ENCODE measurements at places on chromosomes 6 and 20.

DNA sequence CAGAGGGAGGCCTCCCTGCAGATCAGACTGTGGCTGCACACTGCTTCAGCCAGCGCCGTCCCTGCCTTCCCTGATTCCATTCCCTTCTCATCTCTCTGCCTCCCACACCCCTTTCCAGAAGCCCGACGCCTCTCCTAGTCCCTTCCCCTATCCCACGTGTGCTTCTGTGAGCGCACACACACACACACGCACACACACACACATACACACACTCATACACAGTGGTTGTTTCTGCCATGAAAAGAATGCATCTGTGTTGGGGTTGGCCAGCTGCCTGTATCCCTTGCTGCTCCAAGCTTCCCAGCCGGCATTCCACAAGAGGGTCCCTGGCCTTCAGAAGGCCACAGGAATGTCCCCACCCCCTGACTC lies 51.7 kb downstream of the MOCS1 start:
- peak; percentile 94 for DNase-seq

GRCh38 chr20:46293084-46293483 lies 15.2 kb downstream of the CDH22 start:
- peak; percentile 45 for DNase-seq

DNA sequence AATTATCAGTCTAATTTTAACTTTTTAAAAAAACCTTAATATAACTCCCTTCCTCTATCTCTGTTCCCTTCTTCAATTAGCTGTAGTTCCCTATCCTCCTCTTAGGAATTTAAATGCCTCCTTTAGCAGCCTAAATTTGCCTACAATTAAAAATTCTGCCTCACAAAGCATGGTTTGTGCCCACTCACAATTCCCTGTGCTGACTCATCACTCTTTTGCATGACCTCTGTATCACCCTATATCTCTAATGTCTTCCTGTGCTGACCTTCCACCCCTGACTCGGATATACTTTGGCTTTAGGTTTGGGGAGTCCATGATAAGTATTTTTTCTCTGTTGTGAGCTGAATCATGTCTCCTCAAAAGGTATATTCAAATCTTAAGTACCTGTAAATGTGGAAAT lies 253.6 kb downstream of the RNF144B start:
- no peak for DNase-seq

DNA sequence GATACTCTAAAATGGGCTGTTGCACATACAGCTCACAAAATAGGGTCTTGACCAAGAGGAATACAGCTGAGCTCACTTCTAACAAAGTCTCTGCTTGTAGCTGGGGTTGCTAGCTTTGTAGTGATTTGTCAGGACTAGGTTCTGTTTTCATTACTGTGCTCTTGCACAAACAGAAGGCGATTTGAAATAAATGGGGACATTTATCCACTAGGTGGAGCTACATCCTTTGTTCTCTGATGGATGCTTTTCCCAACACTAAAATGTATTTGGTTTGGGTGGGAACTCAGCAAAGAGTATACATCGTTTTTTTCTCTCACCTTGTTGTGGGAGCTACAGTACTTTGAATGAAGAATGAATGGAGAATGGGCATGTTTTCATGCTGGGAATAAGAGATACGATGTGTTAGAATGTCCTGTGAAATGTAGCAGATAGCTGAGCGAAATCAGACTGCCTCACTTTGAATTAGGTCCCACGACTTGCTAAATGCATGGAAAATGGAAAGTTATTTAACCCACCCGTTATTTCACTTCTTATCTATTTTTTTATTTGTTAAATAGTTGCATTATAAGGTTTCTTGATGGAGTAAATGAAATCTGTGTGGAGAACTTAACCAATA lies 494.7 kb upstream of the MAP3K7 start:
- peak; percentile 42 for DNase-seq

- no peak for DNase-seq
Observed at GRCh38 chr20:53370345-53370961, 223.2 kb downstream of the ZNF217 start.

- DNase-seq, result no peak
Observed at GRCh38 chr6:2257363-2257762, 12.0 kb upstream of the GMDS start.

DNA sequence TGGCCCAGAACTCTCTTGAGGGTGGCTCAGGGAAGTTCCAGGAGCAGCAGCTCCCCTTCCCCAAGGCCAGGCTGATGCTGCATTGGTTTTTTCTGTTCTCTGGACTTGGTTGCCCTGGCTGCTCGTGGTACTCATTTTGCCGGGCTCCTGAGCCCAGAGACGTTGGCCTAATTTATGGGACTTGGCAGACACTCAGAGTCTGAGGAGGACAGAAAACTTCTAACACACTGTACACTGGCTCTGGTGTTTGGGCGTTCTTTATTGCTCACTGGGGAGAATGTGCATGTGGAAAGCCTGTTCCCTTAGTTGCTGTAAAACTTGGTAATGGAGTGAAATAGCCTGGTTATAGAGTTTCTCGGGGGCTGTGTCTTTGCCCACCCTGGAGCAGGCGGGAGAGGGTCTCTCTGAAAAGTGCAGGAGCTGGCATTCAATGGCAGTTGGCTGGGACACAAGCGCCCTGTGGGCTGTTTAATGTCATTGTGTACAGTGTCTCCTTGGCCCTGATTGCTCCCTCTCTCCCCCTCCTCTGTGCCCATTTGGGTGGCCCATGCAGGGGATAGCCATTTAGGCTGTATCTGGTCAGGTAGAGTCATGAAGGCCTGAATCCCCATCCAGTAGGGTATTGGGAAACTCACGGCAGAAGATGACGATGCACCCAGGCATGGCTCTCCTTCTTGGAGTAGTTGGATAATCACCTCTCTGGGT lies 109.3 kb downstream of the CDC5L start:
- DNase-seq, result no peak

GRCh38 chr6:17334265-17334664 lies 53.1 kb downstream of the RBM24 start:
- DNase-seq, result peak; percentile 53

DNA sequence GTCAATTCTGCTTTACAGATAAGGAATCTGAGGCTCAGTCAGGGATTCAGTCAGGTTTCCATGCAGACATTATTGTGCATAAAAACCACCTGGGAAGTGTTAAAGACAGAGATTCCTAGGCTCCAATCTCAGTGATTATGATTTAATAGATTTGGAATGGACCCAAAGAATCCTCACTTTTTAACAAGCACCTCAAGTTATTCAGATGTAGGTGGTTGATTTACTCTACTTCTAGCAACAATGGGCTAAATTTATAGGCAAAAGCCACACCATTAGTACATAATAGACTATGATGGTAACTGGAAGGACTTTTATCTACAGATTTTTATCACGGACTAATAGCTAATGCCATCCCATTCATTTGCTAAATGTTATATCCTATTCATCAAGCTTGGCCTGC lies 9.0 kb downstream of the ENPP1 start:
- DNase-seq, result no peak

GRCh38 chr6:161186173-161186769 lies 87.6 kb downstream of the AGPAT4 start:
- peak; percentile 71 for DNase-seq

DNA sequence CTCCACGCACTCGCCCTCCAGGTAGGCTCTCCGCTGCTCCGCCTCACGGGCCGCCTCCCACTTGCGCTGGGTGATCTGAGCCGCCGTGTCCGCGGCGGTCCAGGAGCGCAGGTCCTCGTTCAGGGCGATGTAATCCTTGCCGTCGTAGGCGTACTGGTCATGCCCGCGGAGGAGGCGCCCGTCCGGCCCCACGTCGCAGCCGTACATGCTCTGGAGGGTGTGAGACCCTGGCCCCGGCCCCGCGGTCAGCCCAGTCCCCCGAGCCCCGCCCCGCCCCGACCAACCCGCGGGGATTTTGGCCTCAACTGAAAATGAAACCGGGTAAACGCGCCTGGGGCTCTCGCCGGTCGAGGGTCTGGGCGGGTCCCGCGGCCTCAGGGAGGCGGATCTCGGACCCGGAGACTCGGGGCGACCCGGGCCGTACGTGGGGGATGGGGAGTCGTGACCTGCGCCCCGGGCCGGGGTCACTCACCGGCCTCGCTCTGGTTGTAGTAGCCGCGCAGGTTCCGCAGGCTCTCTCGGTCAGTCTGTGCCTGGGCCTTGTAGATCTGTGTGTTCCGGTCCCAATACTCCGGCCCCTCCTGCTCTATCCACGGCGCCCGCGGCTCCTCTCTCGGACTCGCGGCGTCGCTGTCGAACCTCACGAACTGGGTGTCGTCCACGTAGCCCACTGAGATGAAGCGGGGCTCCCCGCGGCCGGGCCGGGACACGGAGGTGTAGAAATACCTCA lies 598 bp downstream of the HLA-B start:
- peak; percentile 41 for DNase-seq

GRCh38 chr6:167757821-167758220 lies 68.9 kb upstream of the AFDN start:
- DNase-seq, result no peak

DNA sequence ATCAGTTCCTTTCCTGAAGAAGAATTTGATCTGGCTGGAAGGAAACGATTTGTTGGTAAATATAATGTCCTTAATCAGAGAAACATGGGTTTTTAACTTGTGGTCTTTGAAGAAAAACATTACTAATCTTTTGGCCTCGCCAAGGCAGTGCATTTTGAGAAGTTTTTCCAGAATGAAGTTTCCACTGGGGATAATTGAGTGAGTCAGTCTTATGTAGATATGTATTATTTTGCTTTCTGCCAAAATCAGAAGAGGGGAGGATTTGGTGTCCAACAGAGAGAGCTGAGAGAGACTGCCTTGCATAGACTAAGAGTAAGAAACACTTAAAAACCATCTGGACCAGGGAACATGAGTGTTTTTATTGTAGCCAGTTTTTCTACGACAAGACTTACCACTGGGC lies 79.9 kb downstream of the FNDC1 start:
- DNase-seq, result no peak

GRCh38 chr6:13302291-13302690 lies 26.0 kb downstream of the TBC1D7 start:
- DNase-seq, result no peak

DNA sequence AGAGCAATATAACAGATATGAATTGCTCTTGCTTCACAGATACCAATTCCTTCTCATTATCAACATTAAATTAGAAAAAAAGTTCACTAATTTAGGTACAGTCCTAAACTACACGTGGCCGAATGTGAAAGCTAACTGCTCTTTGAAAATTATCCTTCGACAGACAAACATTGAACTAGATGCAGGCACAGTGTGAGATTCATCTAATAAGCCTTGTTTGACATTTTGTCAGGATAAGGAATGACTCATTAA lies 1.1 kb downstream of the FAM184A start:
- no peak for DNase-seq

DNA sequence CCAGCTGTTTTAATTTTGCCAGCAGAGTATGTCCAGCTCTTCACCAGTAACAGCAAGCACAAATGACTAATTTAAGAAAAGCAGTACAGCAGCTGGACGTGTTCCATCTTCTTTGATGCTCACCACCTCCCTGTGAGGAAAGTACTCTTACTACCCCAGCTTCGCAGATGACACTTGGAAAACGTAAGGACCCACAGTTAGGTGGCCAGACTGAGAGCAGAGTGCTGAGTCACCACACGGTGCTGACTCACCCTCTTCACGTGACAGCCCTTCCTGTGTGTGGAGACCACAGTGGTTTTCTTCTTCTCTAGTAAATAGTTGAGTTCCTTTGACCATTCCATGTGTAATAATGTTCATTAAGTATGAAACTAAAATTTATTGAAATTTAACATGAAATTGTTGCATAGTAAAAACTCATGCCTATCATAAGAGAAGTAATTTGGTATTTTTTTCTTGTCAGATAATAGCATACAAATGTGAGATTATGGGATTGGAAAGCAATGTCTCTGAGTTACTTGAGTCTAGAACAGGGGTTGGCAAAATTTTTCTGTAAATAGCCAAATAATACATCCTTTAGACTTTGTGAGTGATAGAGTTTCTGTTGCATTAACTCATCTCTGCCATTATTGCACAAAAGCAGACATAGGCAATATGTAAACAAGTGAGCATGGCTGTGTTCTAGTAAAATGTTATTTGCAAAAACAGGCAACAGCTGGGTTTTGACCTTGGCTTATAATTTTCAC lies 76.6 kb downstream of the SLX4IP start:
- peak; percentile 77 for DNase-seq

GRCh38 chr20:53023732-53024520 lies 51.8 kb downstream of the TSHZ2 start:
- DNase-seq, result no peak

GRCh38 chr6:1267790-1268762 lies 43.8 kb upstream of the FOXQ1 start:
- no peak for DNase-seq

DNA sequence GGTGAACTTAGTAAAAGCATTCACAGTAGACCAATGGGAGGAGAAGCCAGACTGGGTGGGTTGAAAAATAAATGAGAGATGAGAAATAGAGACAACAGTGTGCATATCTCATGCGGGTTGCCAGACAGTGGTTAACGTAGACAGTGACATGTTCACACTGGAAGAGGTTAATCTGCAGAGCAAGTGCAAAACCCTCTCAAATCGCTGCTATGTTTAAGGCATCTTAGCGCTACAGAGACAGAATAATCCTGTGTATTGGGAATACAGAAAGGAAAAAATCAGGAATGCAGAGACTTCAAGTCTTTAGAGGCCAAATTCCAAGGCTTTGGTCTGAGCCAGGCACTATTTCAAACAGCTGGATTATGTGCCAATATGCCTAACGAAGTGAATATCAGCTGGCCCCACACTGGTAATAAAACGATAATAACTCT lies 107.1 kb downstream of the TSHZ2 start:
- no peak for DNase-seq

DNA sequence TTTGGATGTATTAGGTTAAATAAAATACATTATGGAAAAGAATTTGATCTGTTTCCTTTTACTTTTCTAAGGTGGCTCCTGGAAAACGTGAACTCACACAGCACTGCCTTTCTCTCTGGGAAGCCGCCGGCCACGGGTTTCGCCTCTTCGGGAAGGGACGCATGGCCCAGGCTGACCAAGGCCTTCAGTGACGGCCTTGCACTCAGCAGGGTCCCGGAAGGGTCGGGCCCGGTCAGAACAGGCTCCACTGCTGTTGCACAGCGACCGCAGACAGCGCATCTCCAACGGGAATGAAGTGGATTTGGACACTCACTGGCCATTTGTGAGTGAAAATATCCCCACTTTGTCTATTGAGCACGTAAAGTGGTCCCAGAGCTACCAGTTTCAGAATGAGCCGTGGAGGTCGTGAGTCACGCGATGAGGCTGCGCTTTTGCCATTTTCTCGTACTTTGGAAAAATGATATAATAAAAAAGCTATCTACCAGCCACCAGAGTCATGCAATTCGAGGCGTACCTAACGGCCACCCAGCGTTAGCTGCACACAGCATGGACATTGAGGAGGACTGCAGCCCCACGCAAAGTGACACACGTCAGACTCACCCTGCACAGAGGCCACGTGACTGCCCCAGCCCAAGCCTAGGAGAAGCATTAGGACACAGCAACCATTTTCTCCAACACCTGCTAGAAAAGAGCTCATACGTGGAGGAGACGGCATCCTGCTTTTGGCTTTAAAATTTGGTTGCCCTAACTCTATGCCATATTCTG lies 244.3 kb downstream of the TTLL2 start:
- no peak for DNase-seq

GRCh38 chr20:1628621-1629020 lies 8.8 kb upstream of the SIRPB1 start:
- DNase-seq, result no peak

- DNase-seq, result no peak
Observed at GRCh38 chr6:102619585-102619984, 1226.1 kb downstream of the GRIK2 start.

Data from NCI-H226 (cell line).